ENCODE measurements at places on chromosomes 12 and 14. TPM values are rescaled to one million over a fixed set of nuclear protein-coding genes. Genes with fewer than 3 reads are reported as not detected.

DNA sequence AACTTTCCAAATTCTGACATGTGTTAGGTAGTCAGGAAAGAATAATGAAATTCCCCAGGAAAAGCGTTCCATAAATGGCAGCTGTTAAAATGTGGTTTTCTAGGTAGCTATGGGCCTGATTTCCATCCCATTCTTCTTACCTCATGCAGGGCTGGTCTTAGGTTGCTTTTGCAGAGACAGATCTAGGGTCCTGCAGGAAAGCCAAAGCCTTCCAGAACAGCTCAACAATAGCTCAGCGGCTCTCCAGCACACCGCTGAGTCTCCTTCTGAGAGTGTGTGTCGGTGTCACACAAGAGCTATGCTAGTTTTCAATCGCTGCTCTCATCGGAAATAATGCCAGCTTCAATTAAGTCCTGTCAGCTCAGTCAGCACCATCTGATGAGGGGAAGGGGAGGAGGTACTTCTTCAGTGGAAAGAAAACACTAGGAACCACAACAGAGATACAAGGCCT, 106.7 kb downstream of the TMEM30B start:
- no peak for DNase-seq

Gene HCAR2
- 3.8 TPM for total RNA-seq

DNA sequence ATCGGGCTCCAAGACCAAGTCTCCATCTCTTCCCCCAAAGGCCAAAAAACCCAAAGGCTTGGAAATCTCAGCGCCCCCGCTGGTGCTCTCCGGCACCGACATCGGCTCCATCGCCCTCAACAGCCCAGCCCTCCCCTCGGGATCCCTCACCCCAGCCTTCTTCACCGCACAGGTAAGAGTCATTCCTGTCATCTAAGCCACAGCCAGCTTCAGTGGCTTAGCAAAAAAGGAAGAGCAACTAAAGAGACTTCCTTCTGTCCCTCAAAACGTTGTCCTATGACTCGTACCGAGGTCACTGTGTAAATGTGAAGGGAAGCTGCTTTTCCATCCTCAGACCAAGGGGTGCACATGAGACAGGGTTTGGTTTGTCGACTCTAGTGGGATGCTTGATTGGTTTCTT, 53.4 kb downstream of the ELK3 start:
- no peak for DNase-seq

DNA sequence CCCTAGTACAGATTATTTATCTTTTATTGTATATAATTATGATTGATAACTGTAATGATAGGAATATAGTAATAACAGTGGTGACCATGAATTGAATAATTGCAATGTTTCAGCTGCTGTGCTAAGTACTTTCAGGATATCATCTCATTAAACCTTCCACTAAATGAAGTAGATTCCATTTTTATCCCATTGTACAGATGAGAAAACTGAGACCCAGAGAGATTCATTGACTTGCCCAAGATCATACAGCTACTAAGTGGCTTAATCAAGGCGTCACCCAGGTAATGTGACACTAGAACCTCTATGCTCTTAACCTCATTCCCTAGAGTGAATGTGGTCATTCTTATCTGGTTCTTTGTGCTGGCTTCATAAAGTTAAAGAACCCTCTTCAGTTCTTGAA, 124.6 kb downstream of the KTN1 start:
- DNase-seq: no peak

DNA sequence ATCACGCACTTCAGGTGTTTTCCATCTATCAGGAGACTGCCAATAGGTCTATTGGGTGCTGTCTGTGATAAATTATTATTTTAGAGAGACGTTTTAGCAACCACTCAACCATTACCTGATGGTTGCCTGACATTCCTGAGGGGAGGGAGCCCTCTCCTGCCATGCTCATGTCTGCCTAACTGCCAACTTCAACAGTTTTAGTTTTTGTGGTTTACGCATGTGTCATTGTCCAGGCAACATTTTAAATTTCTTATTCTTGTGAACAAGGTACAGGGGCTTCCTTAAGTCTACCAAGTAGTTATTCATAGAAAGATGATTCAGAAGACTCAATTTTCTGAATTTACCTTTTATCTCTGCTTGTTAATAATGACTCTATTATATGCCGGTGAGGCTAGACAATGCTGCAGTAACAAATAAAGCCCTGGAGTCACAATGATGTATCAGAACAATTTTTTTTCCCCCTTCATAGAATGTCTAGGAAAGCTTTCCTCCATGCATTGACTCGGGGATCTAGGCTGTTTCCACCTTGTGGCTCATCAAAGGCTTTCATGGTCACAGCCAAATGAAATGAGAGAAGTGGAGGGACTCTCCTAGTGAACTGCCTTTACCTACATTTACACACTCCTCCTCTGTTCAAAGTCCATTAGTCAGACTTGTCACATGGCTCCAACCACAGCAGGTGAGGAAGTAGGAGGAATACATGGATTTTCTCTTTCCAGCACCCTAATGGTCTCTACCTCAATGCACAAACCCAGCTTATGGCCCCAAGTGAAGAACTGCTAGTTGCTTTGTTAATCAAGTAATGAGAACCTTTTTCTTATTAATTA, 225.8 kb downstream of the CRADD start:
- DNase-seq: no peak

Gene POTEG
- total RNA-seq: not detected

Gene ESRRB
- total RNA-seq: not detected

DNA sequence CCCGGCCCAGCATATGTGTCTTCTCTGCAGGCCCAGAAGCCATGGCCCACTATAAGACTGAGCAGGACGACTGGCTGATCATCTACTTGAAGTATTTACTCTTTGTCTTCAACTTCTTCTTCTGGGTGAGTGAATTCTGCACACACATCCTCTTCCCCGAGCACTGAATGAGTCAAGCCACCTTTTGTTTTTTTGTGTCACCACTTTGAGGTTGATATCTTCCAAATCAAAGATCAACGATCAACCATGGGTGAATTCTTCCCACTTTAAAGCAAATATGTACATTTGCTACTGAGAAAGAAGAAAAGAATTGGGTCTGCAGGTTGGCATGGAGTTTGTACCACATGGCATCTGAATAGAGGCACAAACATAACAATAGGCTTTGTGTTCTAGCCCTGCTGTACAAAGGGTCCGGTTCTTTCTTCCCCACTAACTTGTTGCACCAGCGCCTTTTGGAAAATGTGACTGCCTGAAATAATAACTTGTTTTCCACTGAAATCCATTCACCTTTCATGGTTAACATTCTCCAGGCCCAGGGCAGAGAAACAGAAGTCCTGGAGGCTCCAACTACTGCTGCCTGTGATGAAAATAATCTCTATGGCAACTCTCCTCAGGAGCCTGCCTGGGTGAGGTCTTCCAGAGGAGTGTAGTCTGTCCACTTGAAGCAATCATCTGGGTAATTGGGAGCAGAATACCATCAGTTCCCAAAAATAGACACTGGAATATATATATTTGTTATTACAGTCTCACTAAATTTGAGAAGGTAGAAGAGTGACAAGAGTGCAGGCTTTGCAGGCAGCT, 27.6 kb downstream of the TSPAN11 start:
- DNase-seq: no peak

DNA sequence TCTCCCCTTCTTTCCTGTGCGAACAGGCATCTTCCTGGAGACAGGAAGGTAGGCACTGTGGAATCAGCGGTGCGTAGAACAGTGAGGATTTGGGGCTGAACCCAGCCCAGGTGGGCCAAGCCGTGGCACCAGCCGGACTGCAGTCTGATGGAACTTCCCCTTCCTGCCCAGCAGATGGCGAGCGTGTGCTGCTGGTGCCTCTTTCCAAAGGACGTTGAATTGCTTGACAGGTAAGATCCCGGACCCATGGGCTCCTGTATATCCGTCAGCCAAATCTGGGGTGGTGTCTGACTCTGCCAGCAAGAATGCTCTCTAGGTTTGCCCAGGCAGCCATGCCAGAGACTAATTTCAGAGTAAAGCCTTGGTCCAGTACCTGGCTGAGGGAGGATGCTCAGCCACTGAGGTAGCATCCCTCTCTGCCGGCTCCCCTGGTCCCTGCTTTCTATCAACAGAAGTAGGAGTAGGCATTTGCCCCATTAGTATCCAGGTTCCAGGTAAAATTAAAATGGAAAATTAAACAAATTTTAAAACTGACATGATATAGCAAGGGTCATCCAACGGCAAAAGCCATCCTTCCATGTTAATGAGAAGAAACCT, 21.1 kb upstream of the KCNA5 start:
- peak; percentile 25 for DNase-seq

GRCh38 chr14:23175823-23176222, 7.6 kb downstream of the SLC7A8 start:
- no peak for DNase-seq

DNA sequence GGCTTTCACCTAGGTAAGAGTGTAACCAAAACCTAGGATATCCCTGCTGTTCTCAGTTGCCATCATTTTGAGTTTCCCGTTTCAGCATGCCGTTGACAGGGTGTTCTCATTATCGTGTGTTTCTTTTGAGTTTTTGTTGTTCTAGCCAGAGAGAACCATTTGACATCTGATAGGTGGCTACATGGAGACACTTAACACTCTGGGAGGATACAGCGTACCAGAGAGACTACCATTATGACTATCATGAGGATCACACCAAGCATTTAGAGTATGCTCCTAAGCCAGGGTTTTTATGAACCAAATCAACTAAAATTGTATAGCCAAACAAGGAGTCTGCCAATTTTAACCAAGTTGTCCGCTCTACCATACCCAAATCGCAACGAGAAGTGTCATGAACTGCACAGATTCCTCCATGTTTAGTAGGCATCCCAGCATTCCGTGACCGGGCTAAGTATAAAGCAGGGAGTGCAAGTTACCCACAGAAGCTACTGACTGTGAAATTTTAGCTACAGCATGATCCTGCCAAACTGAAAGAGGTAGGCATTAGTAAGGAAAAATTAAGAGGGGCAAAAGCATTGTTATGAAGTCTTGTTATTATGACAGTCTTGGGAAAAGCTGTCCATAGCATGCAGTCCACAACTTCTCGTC, 48.8 kb downstream of the MARK3 start:
- no peak for DNase-seq

- DNase-seq: no peak
Observed at GRCh38 chr12:9793779-9794395, 33.2 kb upstream of the CD69 start.

- no peak for DNase-seq
Observed at GRCh38 chr14:38079886-38080285, 127.8 kb upstream of the SSTR1 start.

GRCh38 chr14:97021571-97022168, 224.5 kb downstream of the VRK1 start:
- DNase-seq: no peak

Gene MTA1
- 51.5 TPM for total RNA-seq

DNA sequence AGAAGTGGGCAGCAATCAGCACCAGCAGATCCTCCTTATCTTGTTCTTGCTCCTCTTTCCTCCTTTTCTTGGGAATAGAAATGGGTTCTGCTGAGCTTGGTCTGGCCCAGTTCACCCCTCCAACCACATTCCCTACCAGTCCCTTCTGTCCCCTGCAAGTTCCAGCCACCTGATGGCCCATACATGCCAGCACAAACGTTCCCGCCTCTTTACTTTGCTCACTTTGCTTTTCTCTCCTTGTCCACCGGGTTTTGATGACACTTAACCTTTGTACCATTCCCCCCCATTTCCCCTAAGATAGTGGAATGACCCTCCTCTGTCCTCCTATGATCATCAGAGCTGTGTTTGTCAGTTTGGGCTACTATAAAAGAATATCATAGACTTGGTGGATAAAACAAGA, 23.4 kb upstream of the EML1 start:
- DNase-seq: no peak

GRCh38 chr12:29072631-29073030, 76.4 kb upstream of the FAR2 start:
- no peak for DNase-seq

Gene PRB2
- not detected for total RNA-seq

DNA sequence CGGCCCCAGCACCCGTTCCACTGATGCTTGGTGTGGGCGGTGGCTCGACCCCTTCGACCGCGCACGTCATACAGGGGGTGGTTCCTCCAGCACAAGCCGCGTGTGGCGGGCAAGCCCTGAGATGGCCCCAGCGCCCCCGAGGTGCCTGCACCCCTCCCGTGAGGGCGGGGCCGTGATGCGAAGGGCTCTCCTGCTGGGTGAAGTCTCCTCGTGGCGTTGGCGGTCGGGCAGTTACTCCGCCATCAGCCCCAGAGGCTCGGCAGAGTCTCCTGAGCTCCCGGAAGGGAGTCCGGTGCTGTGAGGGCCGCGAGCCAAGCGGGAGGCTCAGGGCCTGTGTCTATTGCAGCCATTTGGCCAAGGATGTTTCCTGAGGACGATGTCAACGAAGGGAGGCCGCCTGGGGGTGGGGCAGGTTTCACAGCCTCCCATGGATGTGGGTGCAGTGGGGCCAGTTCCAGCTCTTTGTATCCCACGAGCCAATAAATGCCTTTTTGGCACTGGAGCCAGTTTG, 78.1 kb upstream of the GALNT9 start:
- no peak for DNase-seq

Gene VWF
- 61.8 TPM for total RNA-seq

DNA sequence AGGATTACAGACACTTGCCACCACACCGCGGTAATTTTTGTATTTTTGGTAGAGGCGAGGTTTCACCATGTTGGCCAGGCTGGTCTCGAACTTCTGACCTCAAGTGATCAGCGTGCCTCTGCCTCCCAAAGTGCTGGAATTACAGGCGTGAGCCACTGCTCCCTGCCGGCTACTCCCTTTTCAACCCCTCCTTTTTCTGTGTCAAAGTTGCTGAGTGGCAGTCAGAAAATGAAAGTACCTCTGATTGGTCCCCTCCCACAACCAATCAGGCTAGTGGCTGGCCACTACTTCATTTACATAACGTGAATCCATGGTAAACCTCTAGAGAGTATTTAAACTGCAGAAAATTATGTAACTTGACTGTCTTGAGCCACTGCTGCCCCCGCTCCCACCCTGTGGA, 5.9 kb downstream of the RESF1 start:
- DNase-seq: no peak
